ENCODE measurements at places on chromosomes 16 and 17.

- no peak for DNase-seq
Observed at GRCh38 chr17:19448341-19449268, 37.6 kb downstream of the RNF112 start.

GRCh38 chr17:39151943-39152818 lies 744 bp upstream of the PLXDC1 start:
- DNase-seq, result peak; percentile 29

GRCh38 chr17:72063262-72063661 lies 57.6 kb upstream of the SOX9 start:
- peak; percentile 49 for DNase-seq

DNA sequence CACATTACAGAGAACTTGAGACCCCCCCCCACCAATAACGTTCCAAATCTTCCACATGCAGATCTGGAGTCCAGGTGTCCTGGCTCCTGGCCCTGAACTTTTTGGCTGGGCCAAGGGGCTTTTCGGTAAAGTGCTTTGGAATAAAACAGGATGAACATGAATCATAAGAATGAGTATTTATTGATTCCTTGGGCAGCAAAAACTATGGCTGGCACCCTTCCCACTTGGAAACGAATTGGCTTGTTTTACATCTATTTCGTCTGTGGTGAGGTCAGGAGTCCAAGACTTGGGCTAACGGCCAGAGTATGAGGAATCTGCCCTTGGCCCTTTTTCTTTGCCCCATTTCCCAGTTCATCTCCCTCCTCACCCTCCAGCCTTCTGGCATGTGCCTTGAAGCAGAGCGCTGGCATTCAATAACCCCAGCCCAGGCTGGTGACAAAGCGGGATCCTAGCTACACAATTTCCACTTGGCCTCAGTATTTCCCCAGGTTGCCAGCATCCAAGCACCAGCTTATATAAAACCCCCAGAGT lies 4.1 kb upstream of the UBTF start:
- no peak for DNase-seq

DNA sequence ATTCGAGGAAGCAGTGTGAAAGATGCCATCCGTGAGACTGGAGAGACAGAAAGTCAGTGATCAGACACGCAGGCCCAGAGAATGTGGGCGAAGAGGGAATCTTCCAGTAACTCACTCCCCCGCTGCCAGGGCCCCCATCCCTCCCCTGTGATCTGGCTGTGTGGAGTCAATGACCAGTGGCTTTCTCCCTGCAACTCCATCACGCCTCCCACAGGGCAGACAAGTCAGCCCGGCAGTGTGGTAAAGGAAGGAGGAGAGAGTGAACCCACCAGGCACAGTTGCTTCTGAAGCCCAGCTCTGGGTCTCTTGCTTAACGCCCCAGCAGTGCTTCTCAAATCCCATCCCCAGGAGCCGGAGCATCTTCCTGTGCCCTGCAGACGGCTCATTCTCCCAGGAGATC lies 142.1 kb downstream of the ZNF423 start:
- DNase-seq, result no peak

GRCh38 chr16:4957420-4957719 lies 760 bp upstream of the SEC14L5 start:
- DNase-seq, result no peak

DNA sequence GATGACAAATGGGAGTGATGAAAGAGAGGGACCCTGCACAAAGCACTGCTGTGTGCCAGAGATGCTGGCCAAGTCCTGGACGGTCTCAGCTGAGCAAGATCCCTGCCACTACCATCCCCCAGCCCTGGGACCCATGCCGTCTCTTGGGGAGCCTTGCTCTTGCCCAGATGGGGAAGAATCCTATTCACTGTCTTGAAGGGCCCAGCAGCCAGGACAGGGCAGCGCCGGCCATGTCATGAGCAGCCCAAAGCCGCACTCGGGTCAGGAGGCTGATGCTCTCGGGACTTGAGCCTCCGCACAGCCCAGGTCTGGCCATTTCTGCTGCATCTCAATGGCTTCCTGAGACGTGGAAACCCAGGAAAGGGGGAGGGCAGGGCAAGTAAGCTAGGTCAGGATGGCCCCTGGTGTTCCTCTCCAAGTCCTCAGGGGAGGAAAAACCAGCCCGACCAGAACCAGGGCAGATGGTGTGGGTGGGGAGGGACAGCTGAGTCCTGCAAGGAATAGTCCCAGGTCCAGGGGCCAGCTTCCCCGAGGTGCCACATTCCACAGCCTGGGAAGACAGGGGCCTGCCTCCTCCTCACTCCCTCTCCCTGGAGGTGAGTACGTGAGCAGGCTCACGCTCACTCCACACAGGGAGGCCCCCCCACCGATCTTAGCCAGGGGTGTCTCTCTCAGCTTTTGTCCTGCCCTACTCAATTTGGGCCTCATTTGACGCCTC lies 7.8 kb upstream of the KRT19 start:
- DNase-seq, result no peak

- no peak for DNase-seq
Observed at GRCh38 chr17:79482727-79483521, 127.9 kb downstream of the RBFOX3 start.

All from NCI-H510A (cell line).